Small intestine (tissue), 16 donors: ENCODE measurements at places on chromosomes 3 and 15. TPM values are rescaled to one million over a fixed set of nuclear protein-coding genes. Genes with fewer than 3 reads are reported as not detected.

The SGO1 gene
- polyA plus RNA-seq = 5.8 TPM

DNA sequence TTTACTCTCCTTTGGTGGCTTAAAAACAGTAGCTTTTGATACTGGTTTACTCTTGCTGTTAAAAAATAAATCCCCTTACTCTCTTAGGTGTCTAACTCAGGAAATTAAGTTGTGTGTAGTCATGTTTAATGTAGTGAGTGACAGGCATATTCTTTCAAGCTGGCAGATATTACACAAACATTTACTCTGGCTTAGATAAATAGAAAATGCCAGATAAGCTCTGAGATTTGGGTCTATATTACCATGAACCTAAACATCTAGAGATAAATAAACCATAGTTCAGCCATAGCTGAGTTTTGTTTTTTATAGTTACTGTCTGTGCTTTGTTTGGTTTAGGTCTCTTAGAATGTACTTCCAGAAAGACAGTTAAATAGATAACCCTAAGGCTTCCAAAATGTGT, 2.4 kb downstream of the SEMA6D start:
- no peak for DNase-seq
- H3K4me3 ChIP-seq = no peak overlapping the region
- H3K27me3 ChIP-seq = no peaks in the 10 kb centered on the region
- H3K4me1 ChIP-seq = peaks cover 9% of the 10 kb centered on the region
- peaks cover 7% of the 10 kb centered on the region for H3K36me3 ChIP-seq

The RTP4 gene
- 18.2 TPM for polyA plus RNA-seq

DNA sequence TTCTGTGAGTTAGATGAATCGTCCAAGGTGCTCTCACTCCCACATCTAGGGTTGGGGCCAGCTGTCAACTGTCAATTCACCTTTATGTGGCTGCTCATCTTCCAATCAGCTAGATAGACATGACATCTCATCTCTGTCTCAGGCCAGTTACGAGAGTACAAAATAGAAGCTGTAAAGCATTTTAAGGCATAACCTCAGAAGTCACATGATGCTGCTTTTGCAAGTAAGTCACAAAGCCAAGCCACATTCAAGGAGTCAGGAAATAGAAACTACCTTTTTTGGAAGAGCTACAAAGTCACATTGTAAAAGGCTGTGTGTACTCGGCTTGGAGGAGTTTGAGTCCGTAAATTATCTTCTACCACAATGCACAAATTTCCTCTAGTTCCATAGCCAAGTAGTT, 5.1 kb upstream of the CCR1 start:
- H3K4me1 ChIP-seq = no peaks in the 10 kb centered on the region
- no peak overlapping the region for H3K4me3 ChIP-seq
- DNase-seq = no peak
- H3K27me3 ChIP-seq = peaks cover 5% of the 10 kb centered on the region
- no peaks in the 10 kb centered on the region for H3K36me3 ChIP-seq

The LRRC34 gene
- not detected for polyA plus RNA-seq

GRCh38 chr3:186461141-186461540, 83.0 kb downstream of the CRYGS start:
- no peak for DNase-seq
- no peaks in the 10 kb centered on the region for H3K36me3 ChIP-seq
- H3K27ac ChIP-seq = no peak overlapping the region
- no peaks in the 10 kb centered on the region for H3K27me3 ChIP-seq
- no peaks in the 10 kb centered on the region for H3K4me1 ChIP-seq

The ARHGEF26 gene
- 6.5 TPM for polyA plus RNA-seq

DNA sequence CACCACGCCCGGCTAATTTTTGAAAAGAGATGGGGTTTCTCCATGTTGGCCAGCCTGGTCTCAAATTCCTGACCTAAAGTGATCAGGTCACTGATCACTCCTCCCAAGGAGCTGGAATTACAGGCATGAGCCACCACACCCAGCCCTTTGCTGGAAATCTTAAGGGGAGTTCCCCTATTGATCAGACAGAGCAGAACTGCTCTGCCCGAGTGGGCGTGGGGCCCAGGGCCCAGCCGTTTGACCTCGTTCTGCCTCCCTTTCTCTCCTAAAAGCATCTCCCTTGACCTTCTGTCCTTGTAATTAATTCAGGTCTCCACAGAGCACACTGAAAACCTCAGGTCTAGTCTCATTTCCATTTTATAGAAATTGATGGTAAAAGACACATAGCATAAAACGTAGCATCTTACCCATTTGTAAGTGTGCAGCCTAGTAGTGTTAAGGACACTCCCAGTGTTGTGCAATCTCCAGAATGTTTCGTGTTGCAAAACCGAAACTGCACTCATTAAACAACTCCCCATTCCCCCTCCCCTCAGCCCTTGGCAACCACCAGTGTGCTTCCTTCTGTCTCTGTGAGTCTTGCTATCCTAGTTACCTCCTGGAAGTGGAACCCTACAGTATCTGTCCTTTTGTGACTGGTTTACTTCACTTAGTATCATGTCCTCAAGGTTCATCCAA, 89.3 kb downstream of the SLCO3A1 start:
- DNase-seq = peak; percentile 97
- H3K27ac ChIP-seq = no peak overlapping the region
- no peaks in the 10 kb centered on the region for H3K27me3 ChIP-seq
- H3K4me1 ChIP-seq = peaks cover 44% of the 10 kb centered on the region
- H3K36me3 ChIP-seq = no peaks in the 10 kb centered on the region
